Nasal cavity respiratory epithelium epithelial cell of viscerocranial mucosa (primary cell): ENCODE measurements at places on chromosomes 5 and 9. TPM values are rescaled to one million over a fixed set of nuclear protein-coding genes. Genes with fewer than 3 reads are reported as not detected.

The FGF1 gene
- total RNA-seq, result under 0.01 and 0.64 TPM in 2 replicates

The TIMD4 gene
- total RNA-seq, result not detected in 2 replicates

The NR6A1 gene
- total RNA-seq, result 2.1 and 5.2 TPM in 2 replicates

The IFNA13 gene
- total RNA-seq, result not detected in 2 replicates

The BRINP1 gene
- total RNA-seq, result 0.34 and 14.4 TPM in 2 replicates

The SNCAIP gene
- under 0.01 and 0.07 TPM in 2 replicates for total RNA-seq

The FIBCD1 gene
- total RNA-seq, result under 0.01 and 0.14 TPM in 2 replicates

The CATSPER3 gene
- 0.21 and 0.34 TPM in 2 replicates for total RNA-seq

The BHMT2 gene
- total RNA-seq, result under 0.01 TPM in 1 of 2 replicates, not detected in the other

The GPRIN1 gene
- total RNA-seq, result 3.1 and 5.1 TPM in 2 replicates

The ELOVL7 gene
- 11.5 and 42.0 TPM in 2 replicates for total RNA-seq

The OR1Q1 gene
- total RNA-seq, result not detected in 2 replicates

The ST6GALNAC4 gene
- total RNA-seq, result 25.3 and 42.9 TPM in 2 replicates

The TPD52L3 gene
- not detected in 2 replicates for total RNA-seq

The DOCK2 gene
- 0.14 TPM in 1 of 2 replicates, not detected in the other for total RNA-seq

The PCDHA13 gene
- total RNA-seq, result under 0.01 and 2.6 TPM in 2 replicates

The PTGES gene
- total RNA-seq, result 7.2 and 11.0 TPM in 2 replicates

The PCDHB11 gene
- 0.34 and 0.85 TPM in 2 replicates for total RNA-seq

The MORN5 gene
- total RNA-seq, result not detected in 2 replicates

The FSTL4 gene
- 0.28 and 0.34 TPM in 2 replicates for total RNA-seq

The SPINK7 gene
- total RNA-seq, result 1.9 and 37.3 TPM in 2 replicates

The PCDHGB4 gene
- 3.1 and 8.0 TPM in 2 replicates for total RNA-seq
